Suppressor macrophage treated with lipopolysaccharide for 4 hours (primary cell): ENCODE measurements at places on chromosomes 3 and 15.
A peak's percentile ranks its signal among the peaks of the same experiment; 100 is the strongest.

DNA sequence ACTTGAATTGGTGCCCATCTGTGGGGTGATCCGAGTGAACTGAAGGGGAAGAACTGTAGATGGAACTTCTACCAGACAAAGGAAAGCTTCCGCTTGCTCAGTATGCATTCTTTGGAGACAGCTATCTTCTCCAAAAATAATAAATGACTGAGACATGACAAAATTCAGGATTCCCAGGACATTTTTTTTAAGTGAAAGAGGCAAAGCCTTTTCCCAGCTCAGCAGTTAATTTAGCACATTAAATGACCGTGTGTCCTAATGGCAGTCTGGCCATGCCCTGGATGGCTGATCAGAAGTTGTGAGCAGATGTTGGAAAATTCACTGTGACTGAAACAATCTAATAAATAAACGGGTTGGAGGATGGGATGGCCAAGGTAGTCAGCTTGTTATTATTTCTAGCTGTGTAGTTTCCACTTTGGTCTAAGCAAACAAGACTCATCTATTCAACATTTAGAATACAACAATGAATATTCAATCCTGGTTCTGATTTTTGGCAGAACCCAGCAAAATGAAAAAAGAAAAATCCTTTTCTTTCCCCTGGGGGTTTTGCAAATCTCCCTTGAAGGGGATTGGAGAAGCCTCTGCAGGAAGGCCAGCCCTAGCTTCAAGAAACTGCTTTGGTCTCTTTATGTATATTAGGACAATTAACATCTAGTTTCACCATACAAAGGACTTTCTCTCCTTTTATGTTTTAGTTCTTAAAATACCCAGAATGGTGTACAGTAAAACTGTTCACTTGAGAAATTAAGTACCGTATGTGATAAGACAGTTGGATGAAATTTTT is 540.9 kb upstream of the MDFIC2 start:
- no peak for DNase-seq

GRCh38 chr3:18223571-18223970 is 201.6 kb downstream of the SATB1 start:
- DNase-seq = peak; percentile 50

DNA sequence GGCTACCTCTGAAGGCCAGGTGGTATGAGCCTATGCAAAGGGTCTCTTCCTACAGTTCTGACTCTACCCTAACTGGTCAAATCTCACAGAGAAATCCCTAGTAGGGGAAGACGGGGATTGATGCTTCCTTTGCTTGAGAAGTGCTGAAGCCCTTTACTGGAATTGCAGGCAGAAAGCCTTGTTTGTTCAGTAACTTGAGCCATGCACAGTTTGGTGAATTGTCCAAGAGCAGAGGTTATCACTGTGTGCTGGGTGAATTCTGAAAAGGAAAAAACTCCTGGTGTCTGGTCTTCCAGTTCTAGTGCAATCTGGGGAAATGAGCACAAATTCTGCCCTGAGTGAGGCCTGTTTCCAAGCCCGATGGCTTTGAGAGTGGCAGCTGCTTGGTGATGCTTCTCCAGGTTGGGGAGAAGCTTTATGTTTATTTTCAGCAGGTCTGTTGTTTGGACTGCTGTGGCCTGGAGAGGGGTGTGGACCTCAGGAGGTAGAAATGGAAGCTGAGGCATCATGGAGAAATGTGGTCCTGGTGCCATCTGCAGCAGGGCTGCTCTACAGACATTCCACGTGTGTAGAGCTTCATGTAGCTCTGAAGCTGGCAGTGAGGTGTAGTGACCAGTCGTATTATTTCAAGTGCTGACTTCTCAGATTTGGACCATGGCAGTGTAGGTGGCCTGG is 60.9 kb downstream of the ARNT2 start:
- no peak for DNase-seq

DNA sequence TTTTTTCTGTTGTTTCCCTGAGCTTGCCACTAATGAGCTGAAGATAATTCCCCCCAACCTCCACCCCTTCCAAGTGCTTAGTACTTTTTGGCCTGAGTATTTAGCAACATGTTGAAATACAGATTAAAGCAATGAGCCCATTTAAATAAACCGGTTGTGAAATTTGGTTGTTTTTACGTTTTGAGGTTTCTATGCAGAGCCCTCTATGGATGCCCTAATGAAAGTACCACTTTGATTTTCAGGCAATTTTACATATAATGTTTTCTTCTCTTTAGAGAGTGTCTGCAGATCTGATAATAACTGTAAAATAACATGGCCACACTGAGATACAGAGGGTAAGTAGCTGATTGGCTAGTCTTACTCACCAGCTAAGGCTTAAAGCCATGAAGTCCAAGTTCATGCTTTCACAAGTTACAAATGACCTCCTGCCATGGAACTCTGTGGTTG is 139.4 kb upstream of the SLC7A14 start:
- DNase-seq = no peak

DNA sequence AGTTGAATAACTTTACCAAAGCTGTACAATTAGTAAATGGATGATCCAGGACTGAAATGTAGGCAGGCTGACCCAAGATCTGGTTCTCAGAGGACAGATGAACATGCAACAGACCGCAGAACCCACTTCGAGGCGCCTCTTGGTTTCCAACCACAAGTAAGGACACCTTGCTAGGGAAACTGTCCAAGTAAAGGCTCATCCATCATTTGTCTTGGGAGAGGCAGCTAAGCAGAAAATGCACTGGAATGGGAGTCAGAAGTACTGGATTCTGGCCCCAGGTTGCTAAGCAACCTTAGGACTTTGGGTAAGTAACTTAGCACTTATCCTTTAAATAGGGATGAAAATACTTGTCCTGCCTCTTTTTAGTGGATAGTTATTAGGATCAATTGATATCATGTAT is 366.3 kb upstream of the LRRC3B start:
- DNase-seq = no peak

DNA sequence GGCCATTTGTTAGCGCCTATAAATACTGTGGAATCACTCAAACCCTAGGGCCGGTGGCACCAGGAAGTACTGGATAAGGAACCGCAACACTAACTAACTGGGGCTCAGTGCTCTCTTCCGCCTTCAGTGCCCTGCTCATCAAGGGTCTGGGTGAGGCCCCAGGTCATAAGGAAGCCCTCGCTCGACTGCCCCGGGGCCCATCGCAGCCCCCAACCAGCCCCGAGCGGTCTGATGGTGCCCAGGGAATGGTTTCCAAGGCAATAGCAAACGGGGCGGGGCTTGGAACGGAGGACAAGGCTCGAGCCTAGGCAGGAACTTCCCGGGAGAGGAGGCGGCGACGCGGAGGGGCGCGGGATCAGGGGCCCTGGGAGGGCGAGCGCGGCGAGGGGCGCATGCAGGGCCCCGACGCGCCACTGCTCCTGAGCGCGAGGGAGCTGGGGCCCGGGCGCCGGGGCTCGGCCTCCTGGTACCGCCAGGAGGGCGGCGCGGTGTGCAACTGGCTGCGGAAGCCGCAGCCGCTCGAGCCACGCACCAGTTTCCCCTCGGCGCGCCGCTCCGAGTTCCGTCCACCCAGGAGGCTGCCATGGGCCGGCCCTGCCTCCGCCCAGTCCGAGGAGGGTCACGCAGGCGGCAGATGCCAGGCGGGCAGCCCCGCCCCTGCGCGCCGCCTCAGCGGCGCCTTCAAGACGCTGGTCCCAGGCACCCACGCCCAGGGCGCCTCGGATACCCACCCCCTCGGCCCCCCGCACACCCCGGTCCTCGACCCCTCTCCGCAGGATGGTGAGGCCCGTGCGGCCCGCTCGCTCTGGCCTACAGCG is at the start of gene TTLL3:
Gene TTLL3, plus strand, starts transcription at position 648 of the 818 bp plus-strand sequence. CDS start 400 bp downstream, outside the sequence.
- DNase-seq = peak; percentile 62

DNA sequence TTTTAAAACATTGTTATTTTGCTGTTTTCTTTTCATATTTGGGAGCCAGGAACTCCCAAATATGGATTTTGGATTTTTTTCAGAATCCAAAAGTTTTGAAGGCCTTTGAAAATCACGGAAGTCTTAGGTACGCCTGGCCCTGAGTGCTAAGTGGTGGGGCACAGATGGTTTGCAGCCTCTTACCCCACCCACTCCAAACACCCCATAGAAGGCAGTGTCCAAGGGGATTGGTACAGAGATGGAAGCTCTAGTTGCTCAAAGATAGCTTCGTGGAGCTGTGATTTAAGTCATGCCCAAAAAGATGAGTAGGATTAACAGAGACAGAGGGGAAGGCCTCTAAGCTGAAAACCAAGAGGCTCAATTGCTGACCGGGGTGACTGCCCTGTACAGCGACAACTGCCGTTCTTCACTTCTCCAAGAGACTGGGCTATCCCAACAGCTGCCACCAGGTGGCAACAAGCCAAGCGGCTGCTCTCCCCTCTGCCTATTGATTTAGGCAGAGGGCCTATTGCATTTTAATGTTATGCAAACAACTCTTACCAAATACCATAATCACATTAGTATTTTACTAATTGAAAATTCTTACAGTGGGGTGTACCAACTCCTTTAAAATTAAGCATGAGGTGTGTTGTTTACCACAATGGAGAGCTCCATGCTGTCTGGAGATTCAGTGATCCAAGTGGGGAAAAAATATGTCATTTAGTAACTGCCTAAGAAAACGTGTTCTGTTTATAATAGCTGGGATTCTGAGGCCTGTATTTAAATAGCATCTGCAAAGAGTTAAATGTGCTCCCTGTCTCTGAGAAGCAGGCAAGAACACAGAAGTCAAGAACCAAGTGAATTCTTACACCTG is 64.0 kb upstream of the C15orf61 start:
- DNase-seq = peak; percentile 90

- no peak for DNase-seq
Observed at GRCh38 chr3:45152307-45152706, 6.1 kb upstream of the CDCP1 start.

DNA sequence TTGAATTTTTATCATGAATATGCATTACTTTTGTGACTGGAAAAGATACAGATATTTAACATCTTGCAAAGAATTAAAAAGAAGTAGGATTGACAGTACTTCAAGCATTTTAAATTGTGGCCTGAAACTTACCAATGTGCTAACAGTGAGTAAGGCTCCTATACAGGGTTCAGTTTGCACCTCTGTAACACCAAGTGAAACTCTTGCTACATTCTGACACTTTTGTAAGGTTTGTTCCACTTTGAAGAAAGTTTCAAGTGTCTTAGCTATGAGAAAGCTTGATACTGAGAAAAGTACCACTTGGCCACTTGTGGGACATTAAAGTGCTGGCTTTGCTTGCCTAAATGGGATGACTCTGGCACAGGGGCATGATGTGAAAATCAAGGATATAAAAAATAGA is 289.2 kb downstream of the CTNNB1 start:
- no peak for DNase-seq

DNA sequence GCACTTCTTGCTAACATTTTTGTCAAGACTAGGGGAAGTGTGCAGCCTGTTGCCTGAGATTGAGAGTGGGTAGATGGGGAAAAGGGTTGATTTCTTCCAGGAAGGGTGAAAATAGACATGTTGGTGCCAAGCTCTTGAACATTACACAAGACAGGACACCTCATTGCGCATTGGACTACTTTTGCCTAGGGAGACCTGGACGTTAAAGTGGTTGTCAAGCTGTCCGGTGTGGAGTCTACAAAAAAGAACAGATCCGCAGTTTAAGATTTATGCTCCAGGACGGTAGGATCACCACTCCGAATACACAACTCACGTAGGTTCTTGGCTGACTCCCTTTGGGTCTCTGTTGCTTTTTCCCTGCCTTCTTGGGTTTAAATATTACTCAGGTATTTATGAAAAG is 56.3 kb upstream of the LRIG1 start:
- DNase-seq = no peak

GRCh38 chr3:69370156-69370883 is 15.6 kb downstream of the FRMD4B start:
- peak; percentile 36 for DNase-seq

DNA sequence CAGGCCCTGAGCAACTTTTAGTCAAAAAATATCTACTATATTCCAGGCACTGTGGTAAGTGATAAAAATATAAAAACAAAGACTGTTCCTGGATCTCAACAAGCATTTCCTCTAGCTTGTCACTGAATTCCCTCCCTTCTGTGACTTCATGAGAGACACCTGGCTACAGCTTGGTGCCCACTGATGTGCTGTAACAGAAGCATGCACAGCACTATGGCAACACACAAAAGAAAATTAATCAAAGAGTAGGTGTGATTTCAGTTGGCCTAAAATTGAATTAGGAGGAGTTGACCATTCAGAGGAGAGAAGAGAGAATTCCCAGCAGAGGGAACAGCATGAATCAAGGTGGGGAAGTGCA is 158.9 kb upstream of the LPP start:
- DNase-seq = no peak

- peak; percentile 24 for DNase-seq
Observed at GRCh38 chr3:172658344-172659245, 52.3 kb downstream of the NCEH1 start.

DNA sequence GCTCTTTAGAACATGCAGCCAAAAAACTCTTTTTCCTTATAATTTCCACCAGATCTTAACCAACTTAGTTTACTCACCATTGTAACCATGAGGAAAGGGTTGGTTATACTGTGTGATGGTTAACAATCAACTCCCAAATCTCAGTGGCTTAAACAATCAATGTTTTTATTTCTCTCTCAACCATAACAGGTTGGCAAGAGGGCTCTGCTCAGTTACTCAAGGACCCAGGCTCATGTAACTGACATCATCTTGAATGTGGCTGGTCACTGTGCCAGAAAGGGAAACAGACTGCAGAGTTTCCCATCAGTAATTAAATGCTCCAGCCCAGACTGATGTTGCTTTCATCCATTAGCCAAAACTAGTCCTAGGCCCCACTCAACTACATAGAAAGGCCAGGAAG is 69.0 kb downstream of the ANKRD28 start:
- no peak for DNase-seq

DNA sequence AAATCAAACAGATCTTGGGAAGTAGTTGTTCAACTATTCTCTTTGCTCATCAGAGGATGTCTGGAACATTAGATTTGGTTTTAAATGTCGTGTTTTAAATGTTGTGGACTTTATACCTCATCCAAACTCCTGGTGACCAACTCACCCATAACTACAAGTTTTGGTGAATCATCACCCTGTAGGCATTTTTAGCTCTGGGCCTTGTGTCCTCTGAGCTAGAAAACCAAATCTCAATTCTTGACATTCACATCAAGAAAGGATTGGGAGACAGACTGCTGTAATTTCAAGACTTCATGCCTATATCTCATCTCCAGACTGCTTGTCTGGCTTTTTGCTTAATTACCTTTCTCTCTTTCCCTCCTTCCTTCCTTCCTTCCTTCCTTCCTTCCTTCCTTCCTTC is 228.5 kb upstream of the ROBO2 start:
- no peak for DNase-seq

GRCh38 chr3:142963516-142964448 is at the start of gene PAQR9:
Gene PAQR9 (minus strand): TSS chr3:142963674. CDS start chr3:142963336, 338 bp downstream.
- DNase-seq = peak; percentile 22

DNA sequence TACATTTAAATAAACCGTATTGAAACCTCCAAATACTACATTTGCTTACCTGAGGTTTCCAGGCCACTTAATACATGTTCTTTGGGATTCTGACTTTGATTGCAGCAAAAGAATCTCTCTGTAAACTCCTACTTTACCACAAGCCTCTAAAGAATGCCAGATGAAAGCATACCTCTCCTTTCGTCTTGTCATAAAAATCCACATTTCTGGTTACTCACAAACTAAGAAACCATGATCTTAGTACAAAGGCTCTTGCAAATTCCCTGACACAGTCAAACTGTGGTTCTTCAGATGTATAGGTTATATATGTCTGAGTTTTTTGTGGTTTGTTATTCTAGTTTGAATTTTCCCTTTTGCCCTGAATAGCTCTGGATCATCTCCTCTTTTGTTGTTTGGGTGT is 188.4 kb downstream of the RAP2B start:
- no peak for DNase-seq

- no peak for DNase-seq
Observed at GRCh38 chr3:15958692-15959433, 161.1 kb upstream of the ANKRD28 start.
